ENCODE measurements at places on chromosomes 12 and 14.

- ATAC-seq, result no peak
These were observed 19.1 kb upstream of the COL2A1 start for GRCh38 chr12:48023386-48023785.

GRCh38 chr12:12976366-12976765, 23.7 kb downstream of the HEBP1 start:
- ATAC-seq, result no peak

- no peak for ATAC-seq
These were observed 64.8 kb upstream of the BEGAIN start for GRCh38 chr14:100651999-100652508.

- ATAC-seq, result no peak
These were observed 6.7 kb downstream of the CIT start for GRCh38 chr12:119870457-119870856.

DNA sequence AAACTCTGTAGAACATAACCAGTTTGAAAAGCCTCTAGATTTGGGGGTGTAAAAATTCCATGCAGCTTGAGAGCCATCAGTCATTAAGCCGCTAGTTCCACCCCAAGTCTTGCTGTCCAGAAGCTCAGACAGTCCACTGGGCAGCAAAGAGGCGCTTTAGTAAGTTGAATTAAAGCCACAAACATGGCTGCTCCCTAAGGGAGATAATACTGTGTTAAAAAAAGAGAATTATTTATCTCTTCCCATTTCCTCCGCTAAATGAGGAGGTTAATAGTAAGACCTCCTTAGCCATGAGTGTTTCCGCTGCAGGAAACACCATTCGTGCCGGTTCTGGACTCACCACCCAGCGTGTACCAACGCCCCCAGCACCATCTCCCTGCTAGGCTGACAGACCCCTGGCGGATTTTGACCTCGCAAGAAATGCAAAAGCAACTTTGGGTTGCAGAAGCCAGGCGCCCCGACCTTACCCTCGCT, 536 bp downstream of the TM7SF3 start:
- ATAC-seq, result peak; percentile 47

DNA sequence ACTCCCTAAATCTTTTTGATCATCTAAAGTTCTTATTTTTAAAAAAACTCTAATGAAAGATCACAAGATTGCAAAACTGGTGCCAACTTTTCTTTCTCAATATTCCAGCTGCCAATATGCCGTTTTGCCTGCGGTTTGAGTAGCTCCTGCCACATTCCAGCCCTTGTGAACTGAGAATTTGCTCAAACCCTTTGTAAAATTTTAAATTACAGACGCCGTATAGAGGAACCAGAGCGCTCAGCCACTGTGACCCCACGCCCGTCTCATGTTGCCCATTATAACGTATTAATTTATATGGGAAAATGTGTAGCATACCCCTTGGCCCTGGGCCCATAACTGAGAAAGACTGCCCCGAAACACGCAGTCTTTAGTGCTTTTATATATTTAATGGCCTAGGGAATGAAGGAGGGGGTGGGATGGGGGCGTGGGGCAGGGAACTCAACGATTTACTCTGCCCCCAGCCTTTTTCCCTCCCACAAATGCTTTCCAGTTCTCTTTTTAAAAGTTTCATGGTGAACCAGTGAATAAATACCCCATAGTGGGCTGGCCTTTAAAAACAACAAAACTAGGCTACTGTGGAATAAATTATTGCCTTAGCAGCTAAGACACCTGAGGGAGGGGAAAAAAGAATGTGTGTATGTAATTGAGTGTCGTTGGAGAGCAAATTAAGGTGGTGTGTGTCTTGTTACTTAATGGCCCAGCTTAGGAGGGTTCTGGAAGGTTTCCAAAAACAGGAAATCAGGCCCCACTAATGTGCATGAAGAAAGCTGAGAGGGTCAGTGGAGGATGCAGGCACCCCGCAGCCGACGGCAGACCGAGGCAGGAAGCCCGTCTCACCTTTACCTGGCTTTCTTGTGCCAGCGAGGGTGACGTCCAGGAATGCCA, 45.7 kb upstream of the RFLNA start:
- no peak for ATAC-seq

DNA sequence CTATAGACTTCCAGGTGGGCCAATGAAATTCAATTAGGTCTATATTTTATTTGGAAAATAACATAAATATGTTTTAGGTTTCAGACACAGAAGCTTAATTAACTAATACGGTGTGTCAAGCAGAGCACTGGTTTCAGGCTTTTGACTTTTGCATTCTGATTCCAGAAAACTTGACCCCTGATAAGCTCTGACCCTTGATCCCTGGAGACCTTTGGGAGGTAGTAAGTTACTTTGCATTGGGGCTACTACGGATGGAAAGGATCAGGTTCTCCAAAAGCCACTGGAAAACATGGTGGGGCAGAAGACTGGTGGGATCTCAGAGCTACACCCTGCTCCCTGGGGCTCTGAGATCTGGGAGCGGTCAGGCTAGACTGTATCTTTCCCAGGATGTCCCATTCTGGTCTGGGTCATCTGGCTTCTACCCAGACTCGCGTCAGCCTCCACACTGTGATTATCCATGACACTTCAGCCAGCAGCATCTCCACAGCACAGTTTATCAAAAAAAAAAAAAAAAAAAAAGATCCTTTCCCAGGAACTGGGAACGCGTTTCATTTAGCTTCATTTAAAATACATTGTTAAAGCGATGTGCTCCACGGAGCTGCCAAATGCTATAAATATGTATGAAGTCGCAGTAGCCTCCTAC, 17.8 kb upstream of the EMP1 start:
- no peak for ATAC-seq

DNA sequence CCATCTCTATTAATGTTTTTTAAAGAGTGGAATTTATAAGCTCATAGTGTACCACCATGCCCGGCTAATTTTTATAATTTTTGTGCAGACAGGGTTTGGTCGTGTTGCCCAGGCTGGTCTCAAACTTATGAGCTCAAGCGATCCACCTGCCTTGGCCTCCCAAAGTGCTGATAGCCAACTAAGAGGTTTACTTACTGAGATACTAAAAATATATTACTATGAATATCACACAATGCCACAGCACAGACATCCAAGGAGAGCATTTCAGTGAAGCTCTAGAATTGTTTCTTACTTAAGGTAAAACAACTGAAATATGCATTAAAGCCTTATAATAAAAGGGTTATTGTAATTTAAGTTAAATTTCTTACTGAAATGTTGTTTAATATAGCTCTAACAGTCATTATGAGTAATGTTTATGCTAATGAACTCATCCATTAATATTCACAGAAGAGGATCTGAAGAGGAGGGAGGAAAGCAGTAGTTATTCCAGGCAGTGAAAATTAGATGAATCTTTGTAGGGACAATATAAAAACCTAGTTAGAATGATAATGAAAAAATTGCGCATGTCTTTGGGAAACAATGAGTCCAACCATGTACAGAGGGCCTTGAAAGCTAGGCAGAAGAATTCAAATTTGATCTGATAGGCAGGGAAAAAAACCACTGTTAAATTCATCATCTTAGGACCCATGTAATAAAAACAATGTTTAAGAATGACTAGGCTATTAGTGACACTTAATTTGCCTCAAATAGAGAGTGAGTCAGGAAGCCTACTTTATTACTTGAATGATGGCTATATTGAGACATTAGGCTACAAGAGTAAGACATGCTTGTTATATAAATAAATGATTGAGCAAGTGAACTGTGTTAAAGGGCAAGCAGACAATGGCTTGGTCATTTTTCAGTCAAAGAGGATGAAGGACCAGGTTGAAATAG, 99.2 kb downstream of the SLC41A2 start:
- no peak for ATAC-seq

DNA sequence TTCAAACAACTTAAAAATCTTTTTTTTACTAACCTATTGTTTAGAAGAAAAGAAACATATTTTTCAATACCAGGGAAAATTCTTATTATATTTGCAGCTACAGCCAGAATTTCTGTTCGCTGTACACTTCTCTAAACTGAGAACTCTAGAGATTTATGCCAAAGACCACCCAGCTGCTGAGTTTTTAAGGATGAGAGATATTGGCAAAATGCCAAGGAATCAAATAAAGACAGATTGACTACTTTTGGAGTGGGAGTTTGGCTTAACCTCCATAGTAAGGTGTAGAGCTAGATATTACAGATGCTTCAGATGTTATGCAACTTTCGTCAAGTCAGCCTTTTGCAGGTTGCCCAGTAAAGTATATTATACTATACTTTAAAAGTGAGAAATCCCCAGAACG, 71.8 kb downstream of the TTLL5 start:
- no peak for ATAC-seq

- no peak for ATAC-seq
These were observed 86.4 kb downstream of the CCDC92 start for GRCh38 chr12:123886258-123886657.

DNA sequence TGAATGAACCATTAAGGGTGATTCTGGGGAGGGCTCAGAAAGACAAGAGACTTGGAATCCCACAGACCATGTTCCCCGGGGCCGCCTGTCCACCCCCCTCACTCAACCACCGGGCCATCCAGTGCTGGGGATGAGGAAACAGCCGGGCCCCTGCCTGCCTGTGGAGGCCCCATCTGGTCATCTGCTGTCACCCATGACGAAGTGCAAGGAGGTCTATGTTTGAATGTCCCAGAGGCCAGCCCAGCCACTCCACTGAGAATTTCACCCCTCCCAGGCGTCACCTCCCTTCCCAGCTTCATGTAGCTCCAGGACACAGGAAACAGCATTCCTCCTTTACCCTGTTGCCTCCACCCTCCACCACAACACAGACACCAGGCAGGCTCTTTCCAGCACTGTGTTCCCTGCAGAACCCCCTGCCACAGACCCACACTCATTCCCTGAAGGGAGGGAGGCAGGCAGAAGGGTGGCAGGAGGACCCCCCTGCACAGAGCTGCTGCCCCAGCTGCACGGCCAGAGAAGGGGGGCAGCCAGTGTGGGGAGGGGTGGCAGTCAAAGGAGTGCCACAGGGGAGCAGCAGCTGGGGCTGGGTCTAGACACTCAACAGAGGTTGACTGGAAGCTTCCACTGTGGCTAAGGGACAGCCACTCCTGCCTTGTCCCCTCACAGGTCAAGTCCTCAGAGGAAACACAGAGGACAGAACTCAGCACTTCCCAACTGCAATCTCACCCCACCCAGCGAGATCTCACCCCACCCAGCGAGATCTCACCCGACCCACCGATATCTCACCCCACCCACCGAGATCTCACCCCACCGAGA, 50.3 kb upstream of the PPP2R5C start:
- no peak for ATAC-seq

DNA sequence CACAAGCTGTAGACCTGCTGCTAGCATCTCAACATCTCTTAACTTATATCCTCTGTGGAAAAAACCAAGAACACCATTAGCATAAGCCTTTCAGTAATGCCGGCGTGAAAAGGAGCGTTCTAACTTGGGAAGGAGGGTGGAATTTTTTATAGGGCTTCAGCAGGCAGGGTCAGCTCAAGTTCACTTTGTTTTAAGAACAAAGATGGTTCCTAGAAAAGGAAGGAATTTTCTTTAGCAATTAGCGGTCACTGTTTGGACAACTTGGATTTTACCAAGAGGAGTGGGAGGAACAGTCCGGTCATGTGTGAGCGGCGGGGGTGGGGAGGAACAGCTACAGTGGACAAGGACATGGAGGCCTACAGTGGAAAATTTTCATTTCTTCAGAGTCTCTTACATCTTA, 35.9 kb downstream of the BBS10 start:
- ATAC-seq, result no peak

GRCh38 chr12:91316907-91317269, 134.3 kb upstream of the DCN start:
- ATAC-seq, result no peak

GRCh38 chr14:41072776-41073175, 533.9 kb upstream of the LRFN5 start:
- no peak for ATAC-seq

- no peak for ATAC-seq
These were observed 19.5 kb upstream of the FZD10 start for GRCh38 chr12:130142736-130143135.
